Mucosa of gallbladder (tissue), 1 donor: ENCODE measurements at places on chromosomes 2 and 18. TPM values are rescaled to one million over a fixed set of nuclear protein-coding genes. Genes with fewer than 3 reads are reported as not detected.

DNA sequence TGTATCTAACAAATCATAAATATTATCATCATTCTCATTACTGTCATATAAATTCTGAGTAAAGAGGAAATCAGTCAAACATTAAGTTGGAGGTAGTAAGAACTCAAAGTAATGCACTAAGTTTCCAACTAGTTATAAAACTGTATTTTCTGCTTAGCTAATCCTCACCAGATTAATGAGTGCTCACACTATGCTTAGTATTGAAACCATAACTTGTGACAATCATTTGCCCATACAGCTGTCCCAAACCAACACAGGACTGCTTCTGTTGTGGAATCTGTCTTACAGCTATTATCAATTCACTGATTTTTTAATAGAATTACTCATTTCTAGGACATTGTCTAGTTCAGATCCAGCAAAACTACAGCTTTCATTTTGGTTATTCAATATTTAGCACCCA lies 41.5 kb upstream of the TANK start:
- no peak for DNase-seq

DNA sequence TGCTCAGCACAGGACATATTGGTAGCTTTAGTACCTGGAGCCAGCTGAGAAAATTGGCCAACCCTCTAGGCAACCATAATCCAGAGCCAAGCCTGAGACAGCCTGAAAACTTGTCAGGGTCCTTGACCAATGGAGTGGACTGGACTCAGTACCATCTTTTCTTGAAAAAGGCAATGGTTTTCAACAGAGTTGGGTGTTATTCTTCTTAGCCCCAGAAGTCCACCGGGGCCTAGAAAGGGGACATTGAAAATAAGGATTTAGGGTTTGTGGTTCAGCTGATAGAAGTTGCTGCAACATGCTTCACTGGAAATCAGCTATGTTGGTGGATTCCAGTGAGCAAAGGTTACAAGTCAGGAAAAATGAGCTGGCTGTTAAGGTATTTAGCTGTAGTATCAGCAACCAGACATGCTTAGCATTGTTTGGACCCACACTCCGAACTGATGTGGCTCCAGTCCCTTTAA lies 22.1 kb upstream of the CNOT11 start:
- DNase-seq: no peak

EN1 gene
- total RNA-seq: not detected

GRCh38 chr2:216799873-216800431 lies 59.9 kb downstream of the TNP1 start:
- DNase-seq: no peak

DNA sequence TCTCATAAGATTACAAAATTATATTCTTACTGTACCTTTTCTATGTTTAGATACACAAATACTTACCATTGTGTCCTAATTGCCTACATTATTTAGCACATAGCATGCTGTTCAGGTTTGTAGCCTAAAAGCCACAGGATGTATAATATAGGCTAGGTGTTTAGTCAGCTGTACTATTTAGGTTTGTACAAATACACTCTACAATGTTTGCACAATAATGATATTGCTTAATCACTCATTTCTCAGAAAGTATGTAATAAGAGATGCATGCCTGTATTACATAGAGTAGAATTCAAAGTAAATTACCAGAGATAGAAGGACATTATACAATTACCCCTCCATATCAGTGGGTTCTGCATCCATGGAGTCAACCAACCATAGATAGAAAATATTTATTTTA lies 201.1 kb upstream of the COL3A1 start:
- no peak for DNase-seq

DNA sequence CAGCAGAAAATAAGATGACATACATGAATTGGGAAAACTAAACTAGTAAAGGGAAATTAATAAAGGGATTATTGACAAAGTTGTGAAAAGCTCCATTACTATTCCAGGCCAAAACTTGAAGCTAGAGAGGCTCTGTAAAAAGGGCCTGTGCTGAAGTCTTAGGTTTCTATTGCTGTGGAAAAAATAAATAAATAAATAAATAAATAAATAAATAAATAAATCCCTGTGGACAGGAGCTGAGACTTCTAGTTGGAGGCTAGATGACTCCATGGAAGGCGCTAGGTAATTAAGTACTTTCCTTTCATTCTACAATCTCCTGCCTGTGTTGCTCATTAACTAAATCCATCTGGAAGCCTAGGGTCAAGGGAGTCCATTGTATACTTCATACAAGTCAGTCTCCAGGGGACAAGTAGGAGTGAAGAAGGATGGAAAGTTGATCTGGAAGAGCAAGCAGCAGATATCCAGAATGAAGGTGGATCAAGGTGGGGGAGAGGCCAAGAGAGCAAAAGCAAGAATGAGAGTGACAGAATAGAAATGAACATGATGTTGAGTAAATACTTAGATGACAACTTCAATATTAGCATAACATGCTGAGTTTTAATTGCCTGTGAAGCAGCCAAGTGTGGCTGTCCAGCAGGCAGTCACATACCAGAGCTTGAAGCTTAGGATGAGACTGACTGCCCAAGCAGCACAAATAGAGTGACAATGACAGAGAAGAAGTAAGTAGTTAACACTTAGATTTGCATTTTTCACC lies 26.2 kb upstream of the CCNT2 start:
- peak; percentile 16 for DNase-seq

GRCh38 chr18:22542406-22542835 lies 124.7 kb upstream of the CTAGE1 start:
- DNase-seq: peak; percentile 16

DNA sequence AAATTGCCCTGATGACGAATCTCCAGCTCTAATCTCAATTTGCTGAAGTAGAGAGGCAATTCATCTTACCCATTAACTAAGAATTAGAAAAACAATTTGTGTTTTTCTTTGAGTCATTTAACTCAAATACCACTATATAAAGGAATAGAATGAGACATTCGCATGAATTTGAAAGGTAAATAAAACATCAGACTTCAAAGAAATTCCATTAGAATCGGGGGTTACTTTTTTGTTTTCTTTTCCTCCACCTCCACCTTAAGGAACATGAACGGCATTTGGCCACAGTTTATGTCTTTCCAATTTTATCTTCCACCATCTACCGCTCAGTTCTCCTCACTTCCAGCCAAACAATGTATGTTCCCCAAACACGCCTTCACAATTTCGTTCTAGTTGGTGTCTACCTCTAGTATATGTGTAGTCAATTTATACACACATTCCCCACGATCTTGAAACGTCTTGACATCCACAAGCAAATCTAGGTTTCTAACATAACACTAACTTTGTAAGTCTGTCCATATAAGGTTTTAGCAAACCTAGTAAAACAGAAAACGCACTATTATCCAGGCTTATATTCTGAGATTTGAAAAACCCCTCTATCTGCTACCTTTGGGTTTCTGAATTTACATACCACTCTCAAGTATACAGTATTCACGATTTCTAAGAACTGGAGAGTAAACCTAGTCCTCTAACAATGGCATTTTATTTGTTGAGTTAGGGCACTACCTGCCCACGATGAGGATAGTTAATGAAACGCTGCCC lies 1.2 kb upstream of the SMCHD1 start:
- no peak for DNase-seq

- DNase-seq: no peak
Measured at GRCh38 chr2:96962567-96963203, 23.7 kb downstream of the FAM178B start.

GRCh38 chr18:36658611-36659010 lies 170.2 kb downstream of the TPGS2 start:
- DNase-seq: no peak

DNA sequence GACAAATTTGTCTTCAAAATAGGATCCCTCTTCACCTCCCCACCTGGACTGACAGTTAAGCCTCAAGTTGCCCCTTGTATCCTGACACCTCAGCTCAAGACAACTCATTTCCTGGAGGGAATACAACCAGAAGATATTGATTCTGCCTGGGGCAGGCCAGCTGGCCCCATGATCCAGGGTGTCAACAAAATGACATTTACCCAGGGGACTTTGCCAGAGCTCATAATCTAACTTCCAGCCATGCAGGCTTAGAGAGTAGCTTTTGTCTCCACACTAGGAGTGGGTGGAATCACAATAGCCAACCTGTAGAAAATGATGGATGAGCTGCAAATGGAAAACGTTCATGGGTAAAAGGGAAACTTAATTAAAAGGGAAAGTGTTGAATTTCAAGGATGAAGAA lies 220.1 kb upstream of the DPP10 start:
- no peak for DNase-seq

DNA sequence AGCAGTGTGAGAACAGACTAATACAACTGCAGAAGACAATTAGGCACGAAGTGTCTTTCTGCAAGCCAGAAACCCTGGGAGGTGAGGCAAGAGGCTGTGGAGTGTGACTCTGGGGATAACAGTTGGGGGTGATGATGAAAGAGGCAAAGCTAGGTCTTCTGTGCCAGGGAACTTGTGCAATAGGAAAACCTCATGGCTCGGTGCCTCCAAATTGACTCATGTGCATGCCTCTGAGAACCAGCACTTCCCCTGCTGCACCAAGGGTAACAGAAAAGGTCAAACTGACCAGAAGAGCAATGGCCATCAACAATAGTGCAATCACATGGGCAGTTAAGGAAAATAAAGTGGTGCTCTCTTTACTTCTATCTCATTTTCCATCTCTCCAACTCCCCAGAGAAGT lies 136.4 kb downstream of the SCG2 start:
- peak; percentile 74 for DNase-seq

BOLL gene
- total RNA-seq: not detected

TMEM247 gene
- total RNA-seq: not detected

GRCh38 chr2:153622285-153622684 lies 143.7 kb upstream of the RPRM start:
- no peak for DNase-seq

DNA sequence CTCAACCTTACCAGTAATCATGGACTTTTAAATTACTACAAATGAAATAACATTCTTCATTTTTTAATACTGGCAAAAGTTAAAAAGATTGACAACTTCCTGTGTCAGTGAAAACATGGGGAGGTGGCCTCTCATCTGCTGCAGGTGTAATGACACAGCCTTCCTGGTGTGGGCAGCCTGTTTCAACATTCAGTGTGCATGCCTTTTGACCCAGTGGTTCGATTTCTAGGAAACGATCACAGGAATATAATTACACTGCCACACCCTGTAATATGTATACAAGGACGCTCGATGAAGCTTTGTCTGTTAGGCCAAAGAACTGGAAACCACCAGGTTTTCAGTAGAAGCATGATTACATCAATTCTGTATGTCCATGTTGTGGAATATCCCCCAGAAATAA lies 68.7 kb downstream of the MTHFD2 start:
- DNase-seq: peak; percentile 65

GALNT3 gene
- total RNA-seq: 96.6 TPM

SUMO1 gene
- 93.6 TPM for total RNA-seq
